Cerebellar nuclear complex (tissue), 1 donor: ENCODE measurements at places on chromosomes 4 and X.

DNA sequence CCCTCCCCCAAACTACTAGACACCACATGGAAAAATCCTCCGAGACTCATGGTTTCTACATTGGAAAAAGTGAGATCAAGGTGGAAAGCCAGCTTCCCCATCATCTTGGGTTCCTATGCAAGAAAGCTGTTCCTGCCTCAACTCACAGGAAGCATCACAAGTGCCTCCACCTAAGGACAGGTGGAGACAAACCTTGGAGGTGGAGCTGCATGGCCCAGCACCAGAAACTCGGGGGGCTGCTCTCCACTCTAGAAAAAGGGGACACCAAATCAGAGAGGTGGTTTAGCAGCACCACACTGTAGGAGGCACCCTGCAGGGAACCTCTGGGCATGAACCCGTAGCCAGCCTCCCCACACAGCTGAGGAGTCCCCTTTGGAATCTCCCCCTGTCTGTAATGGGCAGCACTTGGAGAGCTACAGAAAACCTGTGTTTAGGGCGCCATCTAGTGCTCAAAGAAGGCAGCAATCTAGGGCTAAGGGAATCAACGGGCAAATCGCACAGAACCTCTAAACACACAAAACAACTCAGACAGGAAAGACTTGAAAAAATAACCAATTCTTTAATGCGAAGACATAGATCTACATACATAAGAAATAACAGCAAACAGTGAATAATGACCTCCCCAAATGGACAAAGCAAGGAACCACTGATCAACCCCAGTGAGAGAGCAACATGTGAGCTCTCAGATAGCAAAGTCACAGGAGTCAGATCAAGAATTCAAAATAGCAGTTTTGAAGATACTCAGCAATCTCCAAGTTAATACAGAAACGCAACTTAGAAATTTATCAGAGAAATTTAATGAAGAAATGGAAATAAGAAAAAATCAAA is 37.0 kb upstream of the ZBTB33 start:
- DNase-seq, result no peak

- no peak for DNase-seq
Measured at GRCh38 chr4:20565075-20565721, 135.1 kb upstream of the PACRGL start.

GRCh38 chr4:185139736-185140135 is 3.3 kb upstream of the SLC25A4 start:
- DNase-seq, result no peak

DNA sequence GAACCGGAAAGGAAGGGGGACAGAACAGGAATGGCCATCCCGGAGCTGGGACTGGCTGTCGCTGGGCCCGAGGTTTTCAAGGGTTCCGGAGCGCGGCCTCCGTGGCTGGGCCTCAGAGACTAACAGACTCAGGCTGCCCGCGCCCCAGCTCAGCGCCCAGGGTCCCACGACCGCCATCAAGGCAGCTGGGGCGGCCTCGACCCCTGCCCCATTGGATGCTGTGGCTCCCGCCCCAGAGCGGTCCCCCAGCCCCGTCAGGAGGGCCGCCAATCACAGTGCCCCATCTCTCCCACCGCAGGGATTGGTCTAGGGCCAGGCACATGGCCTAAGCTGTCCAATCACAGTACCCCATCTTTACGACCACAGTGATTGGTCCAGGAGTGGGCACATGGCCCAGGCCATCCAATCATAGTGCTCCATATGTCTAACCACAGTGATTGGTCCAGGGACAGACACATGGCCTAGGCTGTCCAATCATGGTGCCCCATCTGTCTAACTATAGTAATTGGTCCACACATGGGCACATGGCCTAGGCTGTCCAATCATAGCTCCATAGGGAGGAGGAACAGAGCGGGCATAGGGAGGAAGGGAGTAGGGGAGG is 105.3 kb upstream of the NKX1-1 start:
- DNase-seq, result no peak
